ENCODE measurements at places on chromosomes 1 and 21.

- no peak for DNase-seq
Observed at GRCh38 chr1:25828491-25828890, 8.7 kb downstream of the MTFR1L start.

DNA sequence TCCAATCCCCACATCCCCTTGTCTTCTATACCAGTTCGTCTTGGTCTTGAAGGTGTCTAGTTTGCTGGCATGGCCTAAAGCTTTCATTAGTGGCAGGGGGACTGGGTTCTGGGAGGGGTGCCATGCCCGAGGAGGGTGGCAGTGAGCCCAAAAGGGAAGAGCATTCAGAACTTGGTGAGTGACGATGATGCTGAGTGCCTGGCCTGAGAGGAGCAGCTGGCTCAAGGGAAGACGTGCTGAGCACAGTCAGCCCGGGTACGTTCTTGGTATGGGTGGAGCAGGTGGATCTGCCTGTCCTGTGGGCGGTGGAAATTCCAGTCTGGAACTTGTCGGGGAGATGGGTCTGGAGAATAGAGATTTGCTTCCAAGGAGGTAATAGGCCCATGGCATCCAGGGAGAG is 4.6 kb downstream of the FDPS start:
- DNase-seq = no peak

GRCh38 chr1:172276120-172276818 is 144.2 kb upstream of the C1orf105 start:
- no peak for DNase-seq

- DNase-seq = no peak
Observed at GRCh38 chr1:222010306-222010705, 268.4 kb upstream of the DUSP10 start.

GRCh38 chr21:40438616-40439015 is 408.3 kb downstream of the DSCAM start:
- DNase-seq = no peak

DNA sequence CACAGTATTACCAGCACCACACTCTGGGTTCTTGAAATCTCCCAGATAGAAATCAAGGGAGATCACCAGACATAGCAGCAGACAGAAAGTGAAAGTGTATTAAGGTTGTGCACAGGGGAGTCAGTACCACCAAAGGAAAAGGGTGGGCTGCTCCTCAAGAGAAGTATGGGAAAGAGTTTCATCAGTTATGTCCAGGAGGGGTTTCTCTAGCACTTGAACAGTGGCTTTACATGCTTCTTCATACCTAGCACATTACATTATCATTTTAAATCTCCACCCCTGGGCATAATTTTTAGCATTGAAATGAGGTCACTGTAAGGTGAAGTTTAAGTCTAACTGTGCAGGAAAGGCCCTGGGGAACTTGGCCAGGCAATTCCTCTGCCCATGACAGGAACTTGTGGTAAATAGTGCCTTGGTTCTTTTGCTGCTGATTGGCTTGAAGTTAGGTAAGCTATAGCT is 601.0 kb downstream of the NUF2 start:
- DNase-seq = no peak

DNA sequence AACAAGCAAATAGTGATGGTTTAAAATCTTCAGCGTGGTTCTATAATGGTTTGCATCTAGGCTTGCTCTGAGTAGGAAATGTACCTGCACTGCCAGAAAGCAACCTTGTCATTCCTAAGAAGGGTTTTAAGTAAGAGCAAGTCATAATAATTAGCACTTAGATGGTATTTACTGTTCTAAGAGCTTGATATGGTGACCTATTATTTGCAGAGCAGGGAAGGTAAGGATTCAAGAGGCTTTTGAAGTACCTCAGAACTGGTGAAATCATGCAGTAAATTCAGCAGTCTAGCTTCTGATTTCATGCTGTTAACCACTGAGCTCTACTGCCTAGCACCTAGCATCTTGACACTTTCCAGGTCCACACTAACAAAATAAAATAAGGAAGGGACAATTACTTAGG is 23.7 kb downstream of the ATP1A1 start:
- DNase-seq = no peak

DNA sequence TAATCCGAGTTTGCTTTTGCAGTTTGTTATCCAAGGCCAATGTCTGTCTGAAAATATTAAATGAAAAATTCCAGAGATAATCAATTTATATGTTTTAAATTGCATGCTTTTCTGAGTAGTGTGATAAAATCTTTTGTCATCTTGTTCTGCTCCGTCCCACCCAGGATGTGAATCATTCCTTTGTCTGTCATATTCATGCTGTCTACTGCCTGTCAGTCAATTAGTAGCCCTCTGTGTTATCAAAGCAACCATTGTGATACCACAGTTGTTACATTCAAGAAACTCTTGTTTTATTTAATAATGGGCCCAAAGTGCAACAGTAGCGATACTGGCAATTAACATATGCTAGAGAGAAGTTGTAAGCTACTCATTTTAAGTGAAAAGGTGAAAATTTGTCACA is 819.3 kb downstream of the BRINP3 start:
- no peak for DNase-seq

DNA sequence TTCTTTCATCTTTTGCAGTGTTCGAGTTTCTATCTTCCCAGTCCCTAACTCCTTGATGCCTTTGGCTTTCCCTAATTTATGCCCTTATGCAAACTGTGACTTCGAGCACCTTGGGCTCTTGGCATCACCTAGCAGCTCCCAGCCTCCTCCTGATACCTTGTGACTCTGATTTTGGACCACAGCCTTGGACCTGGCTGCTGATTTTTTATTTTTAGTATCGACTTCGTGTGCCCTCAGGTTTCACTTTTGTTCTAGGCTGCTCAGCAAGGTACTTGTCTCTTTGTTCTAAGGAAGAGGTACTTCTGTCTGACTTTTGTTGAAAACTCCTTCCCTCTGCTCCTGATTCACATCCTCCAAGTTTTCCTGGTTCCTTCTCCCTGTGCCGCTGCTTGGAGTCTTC is 69.6 kb upstream of the KCNK1 start:
- DNase-seq = no peak

DNA sequence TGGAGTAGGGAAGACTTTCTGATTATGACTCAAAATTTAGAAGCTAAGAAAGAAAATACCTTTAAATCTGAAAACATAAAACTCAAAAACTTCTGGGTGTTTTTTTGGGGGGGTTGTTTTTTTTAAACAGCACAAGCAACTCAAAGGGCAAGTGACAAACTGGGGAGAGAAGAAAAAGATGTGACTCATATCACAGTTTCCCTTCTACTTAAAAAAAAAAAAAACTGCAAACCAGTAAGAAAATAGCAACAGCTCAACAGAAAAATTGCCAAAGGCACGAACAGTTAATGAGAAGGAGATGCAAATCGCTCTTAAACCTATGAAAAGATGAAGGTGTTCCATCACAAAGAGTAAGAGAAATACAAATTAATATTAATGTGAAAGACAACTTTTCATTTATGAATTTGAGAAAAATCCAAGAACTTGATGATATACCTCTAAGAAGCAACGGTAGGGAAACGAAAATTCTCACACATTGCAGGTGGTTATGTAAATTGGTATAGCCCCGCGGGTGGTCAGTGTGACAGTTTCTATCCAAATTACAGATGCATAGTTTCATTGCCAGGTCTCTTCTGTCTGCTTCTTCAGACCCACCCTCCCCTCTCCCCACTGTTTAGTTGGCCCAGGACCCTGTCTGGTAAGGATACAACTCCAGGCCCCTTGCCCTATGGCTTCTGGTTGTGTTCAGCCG is 9.0 kb downstream of the IFNAR2 start:
- peak; percentile 31 for DNase-seq

DNA sequence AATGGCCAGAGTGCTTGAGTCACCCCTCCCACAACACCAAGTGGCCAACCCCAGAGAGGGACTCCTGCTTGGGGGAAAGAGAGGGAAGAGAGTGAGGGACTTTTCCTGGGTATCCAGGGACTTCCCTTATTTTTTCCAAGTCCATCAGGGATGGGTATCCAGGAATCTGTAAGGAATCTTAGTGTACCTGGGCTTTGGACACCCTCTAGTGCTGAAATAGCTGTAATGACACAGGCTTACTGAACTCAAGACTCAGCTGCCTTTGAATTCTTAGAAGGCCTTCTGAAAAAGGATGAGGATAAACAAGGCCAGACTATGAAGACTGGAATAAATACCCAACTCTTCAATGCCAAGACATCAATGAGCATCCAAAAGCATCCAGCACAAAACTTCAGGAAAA is 12.0 kb downstream of the TSHB start:
- no peak for DNase-seq

GRCh38 chr1:213641312-213641711 is 346.5 kb upstream of the PROX1 start:
- DNase-seq = no peak

- DNase-seq = no peak
Observed at GRCh38 chr1:106897976-106898375, 158.5 kb upstream of the PRMT6 start.

- DNase-seq = no peak
Observed at GRCh38 chr1:15952317-15953258, 23.3 kb downstream of the ZBTB17 start.

- no peak for DNase-seq
Observed at GRCh38 chr21:41133874-41134522, 34.0 kb upstream of the BACE2 start.

- no peak for DNase-seq
Observed at GRCh38 chr1:184624051-184624450, 130.6 kb downstream of the EDEM3 start.

GRCh38 chr1:28815533-28816185 is 3.7 kb downstream of the OPRD1 start:
- DNase-seq = no peak

- DNase-seq = no peak
Observed at GRCh38 chr21:16047904-16048303, 318.1 kb downstream of the USP25 start.

DNA sequence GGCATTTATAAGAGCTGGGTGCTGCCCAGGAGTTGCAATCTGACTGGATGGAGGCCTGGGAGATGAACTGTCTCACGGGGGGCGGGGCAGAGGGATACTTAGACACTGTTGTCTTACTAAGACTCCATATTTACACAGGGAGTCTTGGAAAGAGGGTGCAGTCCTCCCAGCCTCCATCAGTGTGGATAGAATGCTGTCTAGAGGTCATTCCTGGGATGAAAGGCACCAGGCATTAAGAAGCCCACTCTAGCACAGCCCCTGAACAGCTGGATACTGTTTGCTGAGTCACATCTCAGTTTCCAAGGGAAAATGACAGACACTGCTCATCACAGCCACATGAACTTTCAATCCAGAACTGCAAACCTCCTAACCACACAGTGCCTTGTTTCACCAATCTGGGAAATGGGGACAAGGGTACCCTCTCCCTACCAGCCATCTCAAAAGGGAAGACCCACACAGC is 43.3 kb downstream of the SSBP3 start:
- DNase-seq = peak; percentile 42

- DNase-seq = no peak
Observed at GRCh38 chr1:194114288-194114687, 927.9 kb upstream of the B3GALT2 start.

DNA sequence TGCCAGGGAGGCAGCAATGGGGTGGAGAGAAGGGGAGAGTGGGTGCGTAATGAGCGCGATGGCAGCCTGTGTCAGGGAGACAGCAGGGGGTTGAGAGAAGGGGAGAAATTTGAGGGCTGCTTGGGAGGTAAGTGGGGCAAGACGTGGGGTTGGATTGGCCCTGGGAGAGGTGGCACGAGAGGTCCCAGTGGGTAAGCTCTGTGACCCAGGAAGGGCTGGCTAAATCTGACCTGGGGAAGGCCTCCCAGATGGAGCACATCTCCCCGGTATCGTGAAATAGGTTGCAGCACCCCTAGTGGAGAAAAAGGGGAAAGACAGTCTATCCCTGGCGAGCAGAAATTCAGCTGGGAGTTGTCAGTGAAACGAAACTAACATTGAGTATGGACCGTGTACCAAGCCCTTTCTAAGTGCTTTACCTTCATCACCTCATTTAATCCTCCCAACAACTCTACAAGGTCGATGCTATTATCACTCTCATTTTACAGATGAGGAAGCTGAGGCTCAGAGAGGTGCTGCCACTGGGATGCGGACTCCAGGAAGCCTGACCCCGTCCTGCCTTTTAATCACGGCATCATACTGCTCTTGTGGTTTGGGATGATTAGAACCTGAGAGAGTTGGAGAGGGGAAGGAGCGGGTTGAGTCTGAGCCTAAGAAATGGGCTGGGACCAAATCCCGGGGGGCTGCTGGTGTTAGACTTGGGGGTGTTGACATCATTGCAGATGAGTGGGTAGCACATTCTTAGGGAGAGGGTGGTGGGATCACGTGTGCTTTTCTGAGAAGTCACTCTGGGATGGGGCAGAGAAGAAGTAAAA is 56.6 kb upstream of the RPL11 start:
- DNase-seq = peak; percentile 69

GRCh38 chr1:55586771-55587170 is 371.6 kb upstream of the USP24 start:
- DNase-seq = no peak

DNA sequence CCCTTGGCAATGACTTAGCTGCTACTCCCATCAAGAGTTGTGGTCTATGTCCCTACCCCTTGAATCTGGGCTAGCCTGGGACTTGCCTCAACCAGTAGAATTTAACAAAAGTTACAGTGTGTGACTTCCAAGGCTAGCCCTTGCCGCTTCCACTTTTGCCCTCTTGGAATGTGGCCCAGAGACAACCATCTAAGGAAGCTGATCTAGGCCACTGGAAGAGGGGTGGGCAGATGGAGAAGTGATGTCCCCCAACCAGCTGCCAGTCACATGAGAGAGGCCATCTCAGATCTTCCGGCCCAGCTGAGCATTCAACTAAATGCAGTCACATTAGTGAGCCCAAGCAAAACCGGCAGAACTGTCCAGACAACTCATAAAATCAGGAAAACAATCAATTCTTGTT is 115.1 kb downstream of the TOMM20 start:
- no peak for DNase-seq

DNA sequence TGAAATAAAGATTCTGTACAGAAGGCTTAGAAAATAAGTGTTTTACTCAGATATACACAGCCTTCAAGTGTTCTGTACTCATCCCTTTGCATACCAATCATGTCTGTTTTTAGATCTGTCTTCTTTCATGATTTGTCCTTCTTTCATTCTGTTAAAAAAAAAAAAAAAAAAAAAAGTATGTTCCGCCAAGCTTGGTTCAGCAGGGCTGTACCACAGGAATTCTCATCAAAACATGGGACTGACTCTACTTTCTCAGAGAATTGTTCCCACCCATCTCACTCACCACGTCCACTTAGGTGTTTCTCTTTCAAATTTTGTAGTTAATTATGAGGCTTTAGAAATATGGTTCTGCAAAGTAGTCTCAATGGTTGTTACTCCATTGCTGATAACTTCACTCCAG is 119.0 kb downstream of the AK5 start:
- DNase-seq = no peak

DNA sequence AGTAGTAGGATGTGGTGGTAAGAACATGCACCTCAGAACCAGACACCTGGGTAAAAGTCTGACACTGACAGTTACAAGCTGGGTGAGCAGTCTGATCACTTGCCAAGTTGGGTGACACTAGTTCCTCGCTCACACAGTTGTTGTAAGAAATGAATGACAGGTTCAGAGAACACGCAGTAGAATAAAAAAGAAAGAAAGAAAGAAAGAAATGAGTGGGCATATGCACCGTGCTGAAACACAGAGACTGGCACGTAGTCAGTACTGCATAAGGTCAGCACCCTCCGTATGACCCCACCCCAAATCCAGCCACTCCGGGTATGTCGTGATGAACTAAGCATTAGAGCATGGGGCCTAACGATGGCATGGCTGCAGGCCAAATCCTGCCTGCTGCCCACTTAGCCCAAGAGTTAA is 90.6 kb downstream of the GLUL start:
- DNase-seq = no peak

GRCh38 chr1:235809688-235810397 is 56.9 kb downstream of the LYST start:
- no peak for DNase-seq

- peak; percentile 84 for DNase-seq
Observed at GRCh38 chr1:245156041-245156735, 1.4 kb downstream of the KIF26B start.

All from transverse colon (tissue), 4 donors.